ENCODE measurements at places on chromosomes 1 and 21.

GRCh38 chr1:84345220-84345619, 43.7 kb downstream of the SAMD13 start:
- no peak for DNase-seq

DNA sequence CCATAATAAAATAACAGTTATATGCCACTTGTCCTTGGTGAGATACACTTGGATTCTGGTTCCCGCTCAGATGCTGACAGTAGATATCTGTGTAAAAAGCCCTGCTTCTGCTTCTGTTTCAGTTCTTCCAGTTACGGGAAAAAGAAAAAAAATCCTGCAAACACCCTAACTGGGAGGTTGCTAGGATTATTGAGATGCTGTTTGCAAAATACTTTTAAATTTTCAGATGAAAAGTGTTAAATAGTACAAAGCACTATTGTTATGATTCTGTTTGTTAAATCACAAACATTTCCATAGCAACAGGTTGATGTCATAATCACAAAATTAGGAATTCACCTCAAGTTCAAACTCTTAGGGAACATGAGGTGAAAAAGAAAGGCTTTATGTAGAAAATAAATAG, 232.3 kb downstream of the HMCN1 start:
- no peak for DNase-seq

- DNase-seq, result no peak
Observed at GRCh38 chr1:156577550-156577949, 2.0 kb upstream of the TTC24 start.

GRCh38 chr21:26776310-26777021, 68.7 kb downstream of the ADAMTS1 start:
- DNase-seq, result no peak

DNA sequence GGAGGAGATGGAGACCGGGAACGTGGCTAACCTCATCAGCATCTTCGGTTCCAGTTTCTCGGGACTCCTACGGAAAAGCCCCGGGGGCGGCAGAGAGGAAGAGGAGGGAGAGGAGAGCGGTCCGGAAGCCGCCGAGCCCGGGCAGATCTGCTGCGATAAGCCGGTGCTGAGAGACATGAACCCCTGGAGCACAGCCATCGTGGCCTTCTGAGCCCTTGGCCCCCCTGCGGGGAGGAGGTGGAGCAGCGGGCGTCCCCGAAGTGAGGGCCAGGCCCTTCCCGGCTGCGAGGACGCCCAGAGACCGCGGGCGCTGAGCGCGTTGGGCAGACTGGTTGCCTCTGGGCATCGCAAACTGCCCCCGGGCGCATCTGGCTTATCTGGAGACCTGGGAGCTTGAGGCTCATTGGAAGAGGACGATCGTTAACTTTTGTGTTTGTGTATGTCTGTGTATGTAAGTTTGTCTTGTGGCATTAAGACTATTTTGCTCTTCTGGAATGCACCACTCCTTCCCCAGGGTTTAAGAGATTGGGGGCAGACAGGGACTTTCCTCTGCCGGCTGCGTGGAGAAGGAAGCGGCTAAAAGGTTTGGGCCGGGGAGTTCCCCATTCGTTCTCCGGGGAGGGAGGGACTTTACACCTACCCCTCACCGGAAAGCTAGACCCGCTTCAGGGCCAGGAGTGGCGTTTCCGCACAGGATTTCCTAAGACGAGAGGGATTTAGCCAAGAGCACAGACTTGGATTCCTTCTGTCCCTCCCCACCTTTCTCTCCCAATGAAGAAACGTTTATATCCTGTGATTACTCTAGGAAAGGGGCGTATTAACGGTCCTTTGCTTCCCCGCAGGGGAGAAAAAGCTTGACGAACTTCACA, 1.4 kb downstream of the IER5 start:
- DNase-seq, result peak; percentile 77

- DNase-seq, result peak; percentile 39
Observed at GRCh38 chr1:234125283-234125682, 220.8 kb downstream of the SLC35F3 start.

DNA sequence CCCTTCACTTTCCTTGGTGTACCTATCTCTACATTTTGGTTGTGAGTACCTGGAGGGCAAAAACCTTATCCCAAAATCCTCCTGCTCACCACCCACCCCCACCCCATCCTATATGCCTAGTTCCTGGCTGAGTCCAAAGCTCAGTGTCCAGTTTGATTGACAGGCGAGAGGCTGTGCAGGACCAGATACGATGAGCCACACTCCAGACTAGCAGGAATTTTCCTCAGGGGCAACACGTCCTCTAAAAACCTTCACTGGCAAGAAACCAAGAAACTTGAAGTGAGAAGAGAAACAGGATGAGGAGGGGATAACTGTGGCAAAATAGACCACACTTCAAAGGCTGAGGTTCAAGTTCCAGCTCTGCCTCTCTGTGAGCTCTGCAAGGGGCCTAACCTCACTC, 1.1 kb upstream of the SLAMF8 start:
- DNase-seq, result no peak

DNA sequence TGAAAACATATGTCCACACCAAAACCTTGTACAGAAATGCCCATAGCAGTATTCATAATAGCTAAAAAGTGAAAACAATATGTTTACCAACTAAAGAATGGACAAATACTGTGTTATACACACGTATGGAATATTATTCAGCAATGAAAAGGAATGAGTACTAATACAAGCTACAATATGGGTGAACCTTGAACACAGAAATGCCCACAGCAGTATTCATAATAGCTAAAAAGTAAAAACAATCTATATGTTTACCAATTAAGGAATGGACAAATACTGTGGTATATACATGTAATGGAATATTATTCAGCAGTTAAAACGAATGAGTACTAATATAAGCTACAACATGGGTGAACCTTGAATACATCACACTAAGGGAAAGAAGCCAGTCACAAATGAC, 3.0 kb downstream of the BTG3 start:
- no peak for DNase-seq

GRCh38 chr1:101723415-101723814, 273.3 kb downstream of the OLFM3 start:
- peak; percentile 43 for DNase-seq

DNA sequence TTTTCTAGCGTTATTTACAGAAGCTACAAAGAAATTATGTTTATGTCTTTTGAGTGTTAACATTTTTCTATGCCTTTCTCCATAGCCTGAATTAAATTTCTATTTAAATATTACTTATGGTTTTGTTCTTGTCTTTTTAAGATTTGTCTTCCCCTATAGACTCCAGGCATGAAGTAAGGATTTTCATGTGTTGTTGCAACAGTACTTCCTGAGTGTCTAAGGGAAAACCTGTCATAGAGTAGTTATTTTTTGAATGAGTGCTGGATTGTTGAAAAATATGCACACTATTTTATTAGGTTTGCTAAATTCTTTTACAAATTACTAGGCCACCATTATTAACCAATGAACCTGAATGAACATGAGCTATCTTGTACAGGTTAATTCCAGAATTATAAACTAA, 27.1 kb downstream of the SAMSN1 start:
- DNase-seq, result no peak

DNA sequence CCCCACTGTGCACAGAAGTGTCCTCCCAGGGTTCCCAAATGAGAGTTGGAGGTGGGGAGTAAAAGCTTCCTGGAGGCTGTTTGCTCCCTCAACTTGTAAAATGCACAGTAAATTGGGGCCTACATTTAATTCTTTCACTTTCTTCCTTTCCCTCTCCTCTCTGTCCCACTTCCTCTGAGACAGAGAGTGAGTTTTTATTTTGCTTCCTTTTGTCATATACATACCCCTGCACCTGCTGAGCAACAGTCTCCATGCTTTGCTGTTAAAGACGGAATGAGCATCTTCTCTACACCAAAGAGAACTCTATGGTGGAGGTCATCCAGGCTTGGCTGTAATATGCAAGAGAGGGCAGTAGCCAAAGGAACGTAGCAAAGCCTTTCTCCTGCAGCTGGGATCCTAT, 79.3 kb upstream of the VAV3 start:
- DNase-seq, result no peak

DNA sequence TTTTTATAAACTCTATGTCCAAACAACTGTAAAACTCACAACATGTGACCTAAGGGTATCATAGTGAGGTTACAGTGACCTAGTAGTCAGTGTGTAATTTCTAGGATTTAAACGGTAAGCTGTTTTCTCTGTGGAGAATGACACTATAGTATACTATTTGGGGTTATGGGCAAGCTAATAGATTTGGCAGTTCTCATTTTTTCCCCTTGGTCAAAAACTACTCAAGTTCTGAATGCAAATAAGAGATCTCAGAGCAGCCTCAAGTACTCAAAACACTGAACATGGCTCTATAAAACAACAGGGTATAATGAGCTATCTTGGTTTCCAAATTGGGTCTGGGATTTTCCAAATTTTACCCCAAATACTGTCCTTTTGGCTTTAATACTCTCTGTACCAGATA, 88.5 kb upstream of the HMCN1 start:
- DNase-seq, result no peak

DNA sequence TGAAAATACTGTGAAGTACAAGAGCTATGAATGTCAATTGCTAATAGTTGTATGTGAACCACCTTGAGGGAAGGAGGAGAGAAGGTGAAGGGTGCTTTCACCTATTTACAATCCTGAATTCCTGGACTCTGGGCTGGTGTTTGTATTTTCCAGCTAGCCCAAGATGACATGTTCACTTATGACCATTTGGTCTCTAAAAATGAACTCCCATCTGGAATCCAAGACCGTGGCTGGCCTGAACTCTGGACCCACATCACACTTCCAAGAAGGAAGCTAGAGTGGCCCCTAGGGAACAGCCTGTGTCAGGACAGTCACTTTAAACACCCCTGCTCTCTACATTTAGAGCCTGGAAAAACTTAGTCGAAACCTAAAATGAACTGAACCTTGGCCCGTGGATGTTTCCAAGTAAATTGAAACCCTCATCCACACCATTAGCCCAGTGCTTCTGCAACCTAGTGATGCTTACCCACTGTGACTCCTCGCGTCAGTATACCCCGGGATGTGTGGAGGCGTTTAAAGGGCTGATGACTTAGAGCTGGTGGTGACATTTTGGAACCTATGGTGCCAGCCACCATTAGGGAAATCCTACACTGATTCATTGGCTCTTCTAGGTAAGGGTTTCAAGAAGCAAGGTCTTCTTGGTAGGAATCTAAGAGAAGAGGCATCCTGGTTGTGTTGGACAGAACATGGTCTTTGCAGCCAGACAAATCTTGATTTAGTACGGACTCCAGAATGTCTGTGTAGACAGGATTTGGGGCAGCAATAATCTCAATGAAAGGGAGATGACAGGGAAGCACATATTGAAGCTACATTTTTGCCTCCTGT, 171.5 kb upstream of the IRF2BP2 start:
- DNase-seq, result no peak

- DNase-seq, result no peak
Observed at GRCh38 chr1:16484931-16485330, 29.2 kb downstream of the RNU1-1 start.

- peak; percentile 88 for DNase-seq
Observed at GRCh38 chr1:150981177-150981804, 801 bp upstream of the ANXA9 start.

DNA sequence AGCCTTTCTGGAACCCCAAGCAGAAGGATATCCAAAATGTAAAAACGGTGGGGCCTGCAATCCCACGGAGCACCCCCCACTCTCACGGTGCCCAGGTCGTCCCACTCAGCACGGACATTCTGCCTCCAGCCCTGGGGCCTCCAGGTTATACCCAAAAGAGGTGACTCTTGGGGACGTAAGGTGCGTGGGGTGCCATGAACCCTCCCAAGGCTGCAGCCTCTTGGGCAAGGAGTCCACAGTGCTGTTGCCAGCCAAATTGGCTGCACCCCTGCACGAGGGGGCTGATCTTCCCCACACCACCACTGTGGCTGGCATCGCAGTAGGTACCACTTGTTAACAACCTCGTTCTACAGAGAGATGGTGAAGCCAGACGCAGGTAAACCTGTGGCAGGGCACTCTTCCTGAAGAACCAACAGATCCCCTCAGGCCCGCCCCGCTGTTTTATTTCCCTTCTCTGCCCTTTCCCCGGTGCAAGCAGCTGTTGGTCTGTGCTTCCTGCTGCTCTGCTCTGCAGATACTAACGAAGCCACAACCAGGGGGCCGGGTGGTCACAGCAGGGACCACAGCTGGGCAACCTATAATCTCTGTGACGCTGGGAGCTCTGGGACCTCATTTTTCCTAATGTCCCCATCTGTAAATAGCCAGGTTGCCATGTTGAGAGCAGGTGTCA, 8.7 kb downstream of the TFF3 start:
- no peak for DNase-seq

DNA sequence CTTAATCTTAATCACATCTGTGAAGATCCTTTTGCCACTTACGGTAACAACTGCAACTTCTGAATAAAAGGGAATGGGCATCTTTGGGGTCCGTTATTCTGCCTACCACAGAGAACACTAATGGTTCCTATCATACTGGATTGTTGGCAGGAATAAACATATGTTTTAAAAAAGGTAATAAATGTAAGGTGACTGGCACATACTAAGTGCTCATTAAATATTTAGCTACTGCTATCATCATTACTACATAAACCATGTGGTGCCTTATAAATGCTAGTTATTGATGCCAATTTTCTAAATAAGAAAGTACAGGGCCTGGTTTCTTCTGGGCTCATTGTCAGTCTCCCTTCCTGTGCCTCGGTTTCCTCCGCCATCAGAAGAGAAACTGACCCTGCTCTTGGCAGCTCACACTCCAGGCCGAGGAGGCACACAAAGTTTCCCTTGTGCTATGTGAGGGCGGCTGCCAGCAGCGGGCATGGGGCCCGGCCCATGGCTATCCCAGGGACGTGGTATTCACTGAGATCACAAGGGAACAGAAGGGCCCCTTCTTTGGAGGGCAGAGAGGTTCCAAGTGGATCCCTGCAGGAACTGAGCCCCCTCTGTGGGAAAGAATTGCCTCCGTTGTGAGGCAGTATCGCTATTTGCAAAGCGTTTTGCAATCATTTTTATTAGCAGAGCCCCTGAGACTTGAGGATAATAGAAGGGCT, 26.2 kb downstream of the NAV1 start:
- DNase-seq, result no peak

- DNase-seq, result no peak
Observed at GRCh38 chr1:51058858-51059257, 43.2 kb upstream of the C1orf185 start.

DNA sequence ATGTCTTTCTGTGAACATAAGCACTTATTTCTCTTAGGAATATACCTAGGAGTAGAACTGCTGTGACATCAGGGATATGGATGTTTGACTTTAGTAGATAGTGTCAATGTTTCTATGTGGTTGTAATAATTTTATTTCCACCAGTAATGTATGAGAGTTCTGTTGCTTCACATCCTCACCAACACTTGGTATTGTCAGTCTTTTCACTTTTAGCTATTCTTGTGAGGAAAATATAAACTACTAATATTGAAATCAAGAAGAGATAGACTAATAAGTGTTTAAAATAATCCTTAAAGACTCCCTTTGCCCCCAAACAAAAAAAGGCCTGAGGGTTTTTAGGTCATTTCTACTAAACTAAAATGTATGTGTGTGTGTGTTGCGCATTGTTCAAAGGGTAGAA, 2.7 kb upstream of the DMAP1 start:
- DNase-seq, result no peak

- no peak for DNase-seq
Observed at GRCh38 chr1:205976708-205977401, 26.3 kb downstream of the RAB7B start.

- no peak for DNase-seq
Observed at GRCh38 chr1:54750596-54750995, 13.7 kb downstream of the PARS2 start.

- peak; percentile 96 for DNase-seq
Observed at GRCh38 chr1:203287109-203287893, 18.0 kb upstream of the BTG2 start.

GRCh38 chr1:183291216-183291762, 105.2 kb downstream of the LAMC2 start:
- no peak for DNase-seq

- peak; percentile 9 for DNase-seq
Observed at GRCh38 chr1:168498159-168498631, 45.6 kb downstream of the XCL2 start.

GRCh38 chr21:33895356-33895755, 20.2 kb downstream of the ATP5PO start:
- no peak for DNase-seq
